ENCODE measurements at places on chromosomes 3 and 15.

GRCh38 chr3:18998069-18998468 is 150.2 kb upstream of the KCNH8 start:
- no peak for DNase-seq

DNA sequence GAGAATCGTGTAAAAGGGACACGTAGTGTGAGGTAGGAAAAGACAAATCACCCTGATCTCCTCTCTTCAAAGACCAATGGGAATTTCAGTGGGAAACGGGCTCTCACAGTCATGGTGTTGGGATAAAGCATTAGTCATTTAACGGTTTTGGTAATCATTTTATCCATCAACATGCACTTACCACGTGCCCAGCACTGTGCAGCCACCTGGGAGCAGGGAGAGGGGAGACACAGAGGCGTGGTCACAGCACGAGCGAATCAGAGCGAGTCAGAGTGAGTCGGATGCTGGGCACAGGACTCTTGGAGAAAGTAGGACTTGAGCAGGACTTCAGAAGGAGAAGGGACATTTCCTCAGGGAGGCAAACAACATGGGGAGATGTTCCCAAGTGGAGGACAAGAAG is 130.8 kb downstream of the MINAR1 start:
- no peak for DNase-seq

GRCh38 chr3:71984843-71985613 is 200.1 kb upstream of the PROK2 start:
- no peak for DNase-seq

GRCh38 chr15:63560741-63561448 is 36.3 kb upstream of the FBXL22 start:
- DNase-seq, result no peak

GRCh38 chr15:73244333-73244732 is 124.4 kb downstream of the HCN4 start:
- no peak for DNase-seq

DNA sequence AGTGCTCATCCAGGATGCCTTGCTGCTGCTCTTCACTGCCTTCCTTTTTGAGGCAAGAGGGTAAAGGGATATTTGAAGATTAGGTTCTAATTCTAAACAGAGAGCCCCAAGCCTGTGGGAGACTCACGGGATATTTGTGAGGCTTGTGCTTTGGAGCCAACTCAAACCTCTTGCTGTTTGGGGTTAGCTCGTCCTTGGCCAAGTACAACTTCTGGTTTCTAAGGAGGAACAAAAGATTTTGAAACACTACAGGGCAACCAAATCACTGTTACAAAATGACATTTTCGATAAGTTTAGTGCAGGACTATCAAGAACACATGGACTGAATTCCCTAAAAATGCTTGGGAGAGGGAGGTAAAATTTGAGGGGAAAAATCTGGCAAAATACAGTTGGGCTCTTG is 190.2 kb downstream of the RORA start:
- no peak for DNase-seq

DNA sequence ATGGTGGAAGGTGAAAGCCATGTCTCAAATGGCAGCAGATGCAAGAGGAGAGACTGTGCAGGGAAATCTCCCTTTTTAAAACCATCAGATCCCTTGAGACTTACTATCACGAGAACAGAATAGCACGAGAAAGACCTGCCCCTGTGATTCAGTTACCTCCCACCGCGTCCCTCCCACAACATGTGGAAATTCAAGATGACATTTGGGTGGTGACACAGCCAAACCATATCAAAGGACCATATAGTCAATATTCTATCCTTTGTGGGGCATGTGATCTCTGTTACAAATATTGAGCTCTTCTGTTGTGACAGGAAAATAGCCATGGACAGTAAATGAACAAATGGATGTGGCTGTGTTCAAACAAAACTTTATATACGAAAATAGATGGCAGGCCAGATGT is 77.2 kb upstream of the ACKR4 start:
- no peak for DNase-seq

DNA sequence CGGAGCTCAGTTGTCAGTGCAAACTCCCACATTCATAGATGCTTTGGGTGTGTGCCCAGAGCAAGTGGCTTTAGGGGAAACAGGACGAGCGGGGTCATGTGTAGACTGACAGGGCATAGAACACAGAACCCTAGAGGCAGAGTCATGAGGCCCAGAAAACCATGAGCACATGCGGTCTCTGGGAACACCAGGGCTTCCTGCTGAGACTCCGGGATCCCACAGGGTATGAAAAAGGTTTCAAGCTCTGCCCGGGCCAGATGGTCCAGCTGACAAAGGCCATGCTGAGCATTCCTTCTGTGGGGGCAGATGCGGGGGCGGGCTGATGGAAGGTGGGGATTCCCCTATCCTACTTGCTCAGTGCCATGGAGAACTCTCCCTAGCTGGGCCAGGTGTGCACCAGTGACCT is 44.8 kb downstream of the ROPN1B start:
- DNase-seq, result no peak

GRCh38 chr3:153539263-153539662 is 377.2 kb downstream of the RAP2B start:
- no peak for DNase-seq

- DNase-seq, result no peak
Measured at GRCh38 chr15:36422631-36423030, 156.8 kb upstream of the CDIN1 start.

- no peak for DNase-seq
Measured at GRCh38 chr3:148643389-148643840, 54.3 kb upstream of the AGTR1 start.

GRCh38 chr15:46660096-46660842 is 1025.4 kb downstream of the SQOR start:
- no peak for DNase-seq

DNA sequence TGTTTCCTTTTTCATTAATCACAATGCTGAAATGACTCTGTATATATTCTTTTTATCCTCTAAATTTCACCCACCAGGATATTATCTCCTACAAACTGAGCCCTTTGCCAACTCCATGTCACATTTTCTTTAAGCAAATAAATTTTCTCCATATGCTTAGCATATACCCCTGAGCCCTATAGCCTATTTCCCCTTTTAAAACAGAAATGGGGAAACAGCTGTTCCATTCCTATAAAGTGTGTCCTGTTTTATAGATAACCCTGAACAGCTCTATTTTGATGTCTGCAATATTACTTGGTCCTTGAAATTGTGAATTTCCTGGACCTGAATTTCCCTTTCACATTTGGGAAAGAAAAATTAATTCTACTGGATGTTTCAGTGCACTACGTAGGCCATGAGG is 15.6 kb upstream of the FILIP1L start:
- no peak for DNase-seq
